ENCODE measurements at places on chromosomes 1 and 21.

- no peak for DNase-seq
Observed at GRCh38 chr21:22235866-22236590, 1237.8 kb downstream of the NCAM2 start.

DNA sequence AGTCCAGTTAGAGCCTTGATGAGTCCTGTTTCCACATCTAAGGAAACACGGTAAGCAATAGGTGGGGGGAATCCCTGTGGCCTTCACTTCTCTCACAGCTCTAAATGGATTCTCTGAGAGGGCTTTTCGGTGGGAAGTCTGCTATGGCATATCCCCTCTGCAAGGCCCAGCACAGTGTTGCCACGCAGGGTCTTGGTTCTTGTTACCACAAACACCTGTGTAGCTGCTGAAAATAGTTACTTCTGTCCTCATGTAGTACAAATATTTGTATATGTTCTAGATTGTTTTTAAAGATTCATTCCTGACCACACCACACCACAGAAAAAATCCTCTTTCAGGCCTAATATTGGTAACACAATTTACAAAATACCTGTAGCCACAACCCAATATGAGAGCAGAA, 5.6 kb downstream of the ACTA1 start:
- DNase-seq: no peak

GRCh38 chr21:44000360-44000759, 11.7 kb upstream of the TRAPPC10 start:
- no peak for DNase-seq

DNA sequence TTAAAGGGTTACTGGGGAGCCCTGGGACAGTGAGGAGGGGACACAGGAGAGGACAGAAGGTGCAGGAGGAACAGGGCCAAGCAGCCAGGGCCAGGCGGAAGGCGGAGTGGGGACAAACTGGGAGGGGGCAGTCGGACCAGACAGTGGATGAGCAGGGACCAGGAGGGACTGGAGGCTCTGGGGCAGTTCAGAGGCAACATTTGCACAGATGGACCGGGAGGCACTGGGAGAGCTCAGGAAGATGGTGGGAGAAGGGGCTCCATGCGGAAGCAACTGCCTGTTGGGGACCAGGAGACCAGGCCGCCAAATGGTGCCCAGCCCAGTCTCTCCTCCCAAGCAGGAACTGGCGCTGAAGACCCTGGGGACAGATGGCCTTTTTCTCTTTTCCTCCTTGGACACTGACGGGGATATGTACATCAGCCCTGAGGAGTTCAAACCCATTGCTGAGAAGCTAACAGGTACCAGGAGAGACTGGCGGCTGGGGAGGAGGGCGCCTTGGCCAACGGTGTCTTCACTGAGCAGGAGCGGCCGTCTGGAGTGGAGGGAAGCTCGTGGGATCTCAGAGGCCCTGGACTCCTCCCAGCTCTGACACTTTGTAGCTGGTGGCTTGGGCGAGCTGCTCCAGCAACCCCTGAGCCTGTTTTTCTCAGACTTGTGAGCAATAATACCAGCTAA, 847 bp downstream of the SELENON start:
- no peak for DNase-seq

DNA sequence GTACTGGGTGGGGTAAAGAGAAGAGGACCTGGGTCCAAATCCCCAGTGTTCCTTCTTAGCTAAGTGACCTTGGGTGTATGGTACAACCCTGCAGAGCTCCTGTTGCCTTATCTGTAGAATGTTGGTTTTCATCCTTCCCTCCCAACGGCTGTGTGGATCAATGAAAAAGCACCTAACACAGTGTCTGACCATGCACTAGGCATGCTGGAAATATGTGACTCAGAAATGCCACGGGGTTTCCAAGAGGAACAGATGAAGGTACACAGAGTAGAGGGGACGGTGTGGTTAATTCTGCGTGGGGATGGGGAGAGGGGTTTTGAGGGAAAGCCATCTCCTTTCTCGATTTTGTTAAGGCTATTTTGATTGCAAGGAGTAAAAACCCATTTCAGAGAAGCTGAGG, 8.6 kb downstream of the NIPAL3 start:
- DNase-seq: no peak

- no peak for DNase-seq
Observed at GRCh38 chr1:61170328-61171238, 88.2 kb downstream of the NFIA start.

GRCh38 chr1:206100226-206100815, 16.9 kb downstream of the AVPR1B start:
- no peak for DNase-seq

DNA sequence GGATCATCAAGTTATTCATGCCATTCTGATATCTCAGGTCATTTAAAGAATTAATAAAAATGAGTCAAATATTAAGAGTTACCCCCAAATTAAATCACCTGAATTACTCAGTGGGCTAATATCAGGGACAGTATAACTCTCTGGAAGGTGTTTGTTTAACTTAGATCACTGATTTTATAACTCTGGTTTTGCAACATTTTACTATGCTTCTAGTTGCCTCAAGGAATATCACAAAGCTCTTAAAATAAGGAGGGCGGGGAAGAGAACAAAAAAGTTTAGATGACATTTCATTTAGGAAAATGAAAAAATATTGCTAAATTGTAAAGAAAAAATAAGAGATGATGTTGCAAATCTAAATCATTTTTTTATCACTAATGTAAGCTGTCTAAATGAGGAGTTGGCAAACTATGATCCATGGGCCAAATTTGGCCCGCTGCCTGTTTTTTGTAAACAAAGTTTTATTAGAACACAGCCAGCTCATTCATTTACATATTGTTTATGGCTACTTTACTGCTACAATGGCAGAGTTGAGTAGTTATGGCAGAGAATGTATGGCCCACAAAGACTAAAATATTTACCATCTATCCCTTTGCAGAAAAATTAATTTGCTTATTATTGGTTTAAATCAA, 31.9 kb upstream of the SLC19A2 start:
- no peak for DNase-seq

DNA sequence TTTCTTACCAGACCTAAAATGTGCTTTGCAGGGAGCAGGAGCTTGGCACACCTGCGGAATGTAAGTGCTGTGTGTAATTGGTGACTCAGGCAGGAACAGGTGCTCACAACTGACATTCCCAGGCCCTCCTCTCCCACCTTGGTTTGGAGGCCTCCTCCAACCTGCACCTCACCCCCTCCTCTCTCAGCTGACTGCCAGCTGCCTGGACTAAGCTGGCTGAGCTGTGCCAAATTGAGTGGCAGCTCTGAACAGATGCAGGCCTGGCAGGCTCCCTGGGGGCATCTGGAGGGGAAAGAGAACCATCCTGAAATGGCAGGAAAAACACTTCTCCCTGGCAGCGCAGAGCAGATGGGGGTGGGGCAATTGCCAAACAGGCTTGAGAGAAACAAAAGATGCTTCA, 91.7 kb upstream of the PGBD5 start:
- no peak for DNase-seq

- no peak for DNase-seq
Observed at GRCh38 chr1:8457760-8458381, 140.0 kb downstream of the SLC45A1 start.

DNA sequence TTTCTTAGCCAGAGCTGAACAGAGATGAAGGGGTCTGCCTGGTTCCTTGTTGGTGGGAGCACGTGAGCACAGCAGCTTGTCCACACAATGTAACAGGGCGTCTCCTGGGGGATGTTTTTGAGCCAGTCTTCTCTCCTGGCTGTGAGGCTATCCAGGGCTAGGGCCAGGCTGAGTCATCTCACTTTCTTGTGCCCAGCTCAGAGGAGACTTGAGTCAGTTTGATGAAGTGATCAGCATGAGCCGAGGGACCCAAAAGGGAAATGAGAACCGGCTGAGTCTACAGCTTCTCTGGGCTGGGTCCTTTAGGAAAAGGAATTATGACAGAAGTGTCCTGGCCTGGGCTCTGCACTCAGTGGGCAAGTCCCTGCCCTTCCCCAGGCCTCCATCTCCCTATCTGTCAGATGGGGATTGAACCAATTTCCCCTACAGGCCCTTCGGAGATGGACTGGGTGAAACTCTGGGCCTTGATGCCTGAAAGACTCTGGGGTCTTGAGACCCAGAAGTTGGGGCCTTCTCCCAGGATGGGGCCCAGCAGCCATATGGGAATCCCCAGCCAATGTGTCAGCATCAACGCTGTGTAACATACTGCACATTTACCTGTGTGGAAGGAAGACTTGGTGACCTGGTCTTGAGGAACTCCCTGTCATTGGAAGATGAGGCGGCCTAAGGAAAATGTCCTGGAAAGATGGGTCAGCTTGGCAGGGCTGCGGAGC, 36.6 kb downstream of the DMRTB1 start:
- no peak for DNase-seq
